ENCODE measurements at places on chromosomes 1 and 21.
A peak's percentile ranks its signal among the peaks of the same experiment; 100 is the strongest.

DNA sequence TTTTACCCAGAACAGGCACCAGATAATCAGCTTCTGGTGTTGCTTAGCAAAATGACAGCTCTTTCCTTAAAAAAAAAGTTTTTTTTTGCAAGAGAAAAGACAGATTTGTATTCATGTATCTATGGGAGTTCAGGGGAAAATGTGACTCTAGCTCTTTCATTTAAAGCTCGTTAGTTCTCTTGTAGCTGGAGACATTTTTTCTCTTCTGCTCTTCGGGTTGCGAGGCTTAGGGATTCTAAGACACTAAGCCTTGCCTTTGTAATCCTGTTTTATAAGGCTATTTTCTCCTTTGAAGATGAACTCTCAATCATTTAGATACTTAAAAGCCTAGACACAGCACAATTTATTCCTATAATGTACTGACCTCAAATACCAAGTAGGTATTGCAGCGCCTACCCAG, 40.3 kb upstream of the EDARADD start:
- DNase-seq = no peak

GRCh38 chr1:244019982-244020485, 31.0 kb upstream of the ZBTB18 start:
- DNase-seq = peak; percentile 25

- peak; percentile 42 for DNase-seq
Measured at GRCh38 chr1:202411422-202411821, 62.9 kb downstream of the PPP1R12B start.

DNA sequence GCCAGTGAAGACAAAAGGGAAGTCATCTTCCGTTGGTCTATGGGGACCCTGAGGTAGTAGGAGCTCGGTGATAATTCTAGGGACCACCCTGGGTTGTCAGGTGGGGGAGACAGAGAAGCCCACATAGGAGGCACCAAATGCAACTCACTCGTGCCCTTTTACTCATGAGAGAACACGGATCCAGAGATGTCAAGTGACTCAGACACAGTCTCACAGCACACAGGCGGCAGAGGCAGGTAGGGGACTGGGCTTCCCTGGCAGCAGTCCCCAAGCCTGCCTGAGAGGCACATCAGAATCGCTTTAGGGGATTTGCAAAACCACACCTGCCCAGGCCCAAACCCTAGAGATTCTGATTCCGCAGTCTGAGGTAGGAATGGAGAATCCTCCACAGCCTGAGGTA, 31.3 kb upstream of the RUNX3 start:
- DNase-seq = no peak
